ENCODE measurements at places on chromosomes 4 and X.

DNA sequence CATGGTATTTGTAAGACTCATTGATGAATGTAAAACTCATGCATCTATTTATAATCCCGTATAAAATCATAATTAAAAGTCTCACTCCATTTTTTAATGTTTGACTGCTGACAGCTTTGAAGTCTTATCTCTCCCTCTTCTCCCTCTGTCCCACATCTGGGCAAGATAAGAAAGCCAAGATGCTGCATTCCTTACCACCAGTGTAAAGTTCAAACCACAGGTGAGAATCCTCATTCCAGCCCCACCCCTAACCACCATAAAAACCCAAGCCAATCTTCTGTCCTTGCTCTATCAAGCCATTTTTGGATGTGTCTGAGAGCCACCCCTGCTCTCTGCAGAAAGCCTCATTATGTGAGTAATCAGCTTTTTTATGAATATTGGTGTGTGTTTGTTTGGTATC lies 59.3 kb upstream of the MAGED1 start:
- no peak for DNase-seq

- no peak for DNase-seq
Observed at GRCh38 chr4:5030221-5030620, 11.0 kb upstream of the CYTL1 start.

- no peak for DNase-seq
Observed at GRCh38 chr4:19375931-19376330, 875.8 kb upstream of the SLIT2 start.

- no peak for DNase-seq
Observed at GRCh38 chr4:158121161-158121579, 51.7 kb downstream of the GASK1B start.

- DNase-seq, result no peak
Observed at GRCh38 chr4:52935317-52935716, 73.2 kb downstream of the RASL11B start.

- DNase-seq, result no peak
Observed at GRCh38 chr4:70133473-70133872, 20.6 kb upstream of the PRR27 start.

All from GF-D8 (cell line).